Activated CD4-positive, alpha-beta T cell treated with anti-CD3 and anti-CD28 coated beads for 24 hours (primary cell): ENCODE measurements at places on chromosomes 13 and 19.

GRCh38 chr19:50703915-50704796 lies 15.4 kb downstream of the SHANK1 start:
- no peak for DNase-seq

GRCh38 chr19:19687090-19687489 lies 18.5 kb downstream of the ZNF101 start:
- no peak for DNase-seq

DNA sequence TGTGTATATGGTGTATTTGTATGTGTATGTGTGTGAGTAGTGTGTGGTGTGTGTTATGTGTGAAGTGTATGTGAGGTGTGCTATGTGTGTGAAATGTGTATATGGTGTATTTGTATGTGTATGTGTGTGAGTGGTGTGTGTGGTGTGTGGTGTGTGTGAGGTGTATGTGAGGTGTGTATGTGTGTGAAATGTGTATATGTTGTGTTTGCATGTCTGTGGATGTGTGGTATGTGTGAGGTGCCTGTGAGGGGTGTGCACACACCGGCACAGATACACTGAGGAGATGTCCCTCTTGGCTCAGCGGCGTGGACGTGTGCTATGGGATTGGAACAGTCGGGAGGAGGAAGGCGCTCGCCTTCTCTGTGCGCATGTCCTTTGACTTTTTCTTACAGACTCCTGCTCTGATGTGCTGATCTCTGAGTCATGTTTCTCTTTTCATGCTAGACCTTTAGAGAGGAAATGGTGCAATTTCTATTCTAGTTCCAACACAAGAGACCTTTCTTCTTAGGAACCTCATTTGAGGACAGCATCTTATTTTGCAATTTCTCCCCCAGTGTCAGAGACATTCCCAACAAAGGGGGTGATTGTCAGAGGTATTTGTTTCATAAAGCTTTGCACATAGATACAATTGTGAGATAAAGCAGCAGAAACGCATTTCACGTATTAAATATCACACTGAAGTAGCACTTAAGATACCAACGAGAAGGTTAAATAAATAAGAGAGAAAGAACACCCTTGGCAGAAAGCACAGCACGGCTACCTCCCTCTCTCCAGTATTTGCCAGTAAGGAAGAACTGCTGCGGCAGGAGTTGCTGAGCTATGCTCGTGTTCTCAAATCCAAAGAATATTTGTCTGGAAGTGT lies 11.3 kb upstream of the TNFRSF19 start:
- no peak for DNase-seq

DNA sequence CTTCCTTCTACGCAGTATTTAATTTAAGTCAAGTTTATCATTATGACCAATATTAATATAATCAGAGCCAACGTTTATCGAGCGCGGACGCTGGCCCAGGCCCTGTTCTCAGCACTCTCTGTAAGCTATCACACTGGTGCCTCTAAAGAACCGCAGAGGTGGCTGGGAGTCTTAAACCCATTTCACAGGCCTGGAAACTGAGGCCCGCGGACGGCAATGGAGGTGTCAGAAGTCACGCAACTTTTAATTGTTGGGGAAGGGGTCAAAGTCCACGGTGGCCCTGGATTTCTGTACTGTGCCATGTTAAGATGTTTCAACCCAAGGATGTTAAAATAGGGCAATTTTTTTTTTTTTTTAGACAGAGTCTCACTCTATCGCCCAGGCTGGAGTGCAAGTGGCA lies 8.8 kb downstream of the PTPRS start:
- no peak for DNase-seq

- no peak for DNase-seq
These were observed 124.2 kb downstream of the ZIC5 start for GRCh38 chr13:99847318-99847750.

- no peak for DNase-seq
These were observed at the start of gene CCDC106 for GRCh38 chr19:55647732-55648584. Gene CCDC106 (plus strand): TSS chr19:55648212. CDS start chr19:55649047, 835 bp downstream.

GRCh38 chr13:99227909-99228688 lies 27.4 kb downstream of the UBAC2 start:
- no peak for DNase-seq

- DNase-seq, result no peak
These were observed 37.2 kb downstream of the IER2 start for GRCh38 chr19:13187419-13187818.

DNA sequence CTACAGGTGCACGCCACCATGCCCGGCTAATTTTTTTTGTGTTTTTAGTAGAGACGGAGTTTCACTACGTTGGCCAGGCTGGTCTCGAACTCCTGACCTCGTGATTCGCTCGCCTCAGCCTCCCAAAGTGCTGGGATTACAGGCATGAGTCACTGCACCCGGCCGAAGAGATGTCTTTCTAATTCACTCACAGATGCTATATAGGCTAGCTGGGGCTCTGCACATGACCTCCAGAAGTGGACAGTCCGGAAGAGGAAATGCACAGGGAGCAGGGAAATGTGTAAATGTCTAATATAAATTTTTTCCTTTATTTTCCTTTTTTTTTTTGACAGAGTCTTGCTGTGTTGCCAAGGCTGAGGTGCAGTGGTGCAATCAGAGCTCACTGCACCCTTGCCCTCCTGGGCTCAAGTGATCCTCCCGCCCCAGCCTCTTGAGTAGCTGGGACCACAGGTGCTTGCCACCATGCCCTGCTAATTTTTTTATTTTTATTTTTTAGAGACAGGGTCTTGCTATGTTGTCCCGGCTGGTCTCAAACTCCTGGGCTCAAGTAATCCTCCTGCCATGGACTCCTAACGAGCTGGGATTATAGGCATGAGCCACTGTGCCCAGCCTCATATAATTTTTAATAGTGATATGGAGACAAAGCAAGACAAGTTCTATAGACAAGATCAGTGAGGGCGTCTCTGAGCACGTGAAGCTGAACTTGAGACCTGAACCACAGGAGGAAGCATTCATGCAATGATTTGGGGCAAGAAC lies 8.4 kb downstream of the GIPC1 start:
- no peak for DNase-seq

GRCh38 chr19:35717665-35718344 lies at the start of gene KMT2B:
Gene KMT2B (plus strand): TSS chr19:35718003. CDS start chr19:35718019, 16 bp downstream.
- DNase-seq, result peak; percentile 92

DNA sequence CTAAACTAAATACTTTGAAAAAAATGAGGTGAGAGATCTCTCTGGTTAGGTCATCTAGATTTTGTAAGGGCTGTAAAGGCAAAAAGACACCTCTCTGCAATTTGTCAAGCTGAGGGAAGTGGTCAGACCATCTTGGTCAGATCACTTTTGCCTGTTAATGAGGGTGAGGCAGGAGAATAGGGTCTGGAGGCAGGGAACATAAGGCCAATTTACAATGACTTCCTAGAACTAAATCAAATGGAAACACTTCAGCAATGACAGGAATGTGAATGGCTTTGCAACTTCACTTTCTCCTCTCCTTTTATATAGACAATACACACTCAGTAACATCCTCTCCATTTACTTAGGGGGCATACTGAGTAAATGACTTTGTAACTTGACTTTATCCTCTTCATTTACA lies 1653.4 kb downstream of the SLITRK5 start:
- no peak for DNase-seq

GRCh38 chr19:50639121-50640112 lies at the start of gene SYT3:
Gene SYT3 (minus strand): TSS chr19:50639881. CDS start chr19:50637411, 2,470 bp downstream.
- DNase-seq, result peak; percentile 13

DNA sequence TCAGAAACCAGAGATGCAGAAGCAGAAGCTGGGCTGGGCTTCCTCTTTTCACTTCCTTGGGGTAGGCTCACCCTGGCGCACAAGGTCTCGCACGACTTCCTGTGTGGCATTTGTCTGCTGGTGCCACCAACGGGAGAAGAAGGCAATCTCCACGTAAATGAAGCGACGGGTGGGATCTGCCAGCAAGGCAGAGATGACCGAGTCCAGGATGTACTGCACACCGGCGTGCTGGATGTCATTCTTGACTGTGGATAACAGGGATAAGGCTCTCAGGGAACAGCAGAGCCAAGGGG lies 1.3 kb downstream of the MAN2B1 start:
- DNase-seq, result no peak

GRCh38 chr19:7730286-7731217 lies 1.4 kb downstream of the CLEC4G start:
- DNase-seq, result no peak

- DNase-seq, result no peak
These were observed 8.1 kb upstream of the KLF12 start for GRCh38 chr13:74142257-74142656.

- no peak for DNase-seq
These were observed 471.5 kb downstream of the SLITRK5 start for GRCh38 chr13:88142653-88143052.

- DNase-seq, result no peak
These were observed 133.9 kb downstream of the IRS2 start for GRCh38 chr13:109652531-109652930.

DNA sequence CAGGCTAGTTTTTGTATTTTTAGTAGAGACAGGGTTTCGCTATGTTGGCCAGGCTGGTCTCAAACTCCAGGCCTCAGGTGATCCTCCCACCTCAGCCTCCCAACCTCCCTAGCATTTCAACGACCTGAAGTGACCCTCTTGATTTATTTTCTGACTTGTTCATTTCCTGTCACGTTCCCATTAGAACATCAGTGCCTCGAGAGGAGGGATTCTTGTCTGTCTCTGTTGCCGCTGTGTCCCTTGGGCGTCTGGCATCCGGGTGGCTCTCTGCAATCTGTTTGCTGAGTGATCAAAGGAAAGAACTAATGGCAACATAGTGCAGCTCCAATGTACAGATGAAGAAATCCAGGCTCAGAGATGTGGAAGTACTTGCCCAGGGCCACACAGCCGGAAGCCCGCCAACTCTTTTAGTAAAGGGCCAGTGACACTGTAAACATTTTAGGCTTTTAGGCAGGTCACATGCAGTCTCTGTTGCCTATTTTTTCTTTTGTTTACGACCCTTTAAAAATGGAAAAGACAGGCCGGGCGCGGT lies 47.5 kb downstream of the NFIC start:
- no peak for DNase-seq

- no peak for DNase-seq
These were observed 11.7 kb downstream of the UGGT2 start for GRCh38 chr13:96041326-96042110.

DNA sequence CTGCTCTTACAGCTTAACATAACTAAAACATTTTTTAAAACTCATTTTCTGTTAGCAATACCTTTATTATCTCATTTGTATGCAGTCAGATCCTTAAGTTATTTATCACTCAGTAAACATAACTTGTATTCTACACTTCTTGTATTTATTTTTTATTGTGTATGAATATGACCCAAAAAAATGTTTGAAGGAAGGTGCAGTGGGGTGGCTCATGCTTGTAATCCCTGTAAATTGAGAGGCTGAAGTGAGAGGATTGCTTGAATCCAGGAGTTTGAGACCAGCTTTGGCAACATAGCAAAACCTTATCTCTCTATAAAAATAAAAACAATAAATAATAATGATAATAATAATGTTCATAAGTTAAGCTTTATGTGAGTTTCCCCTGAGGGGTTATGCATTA lies 1004.8 kb downstream of the SLITRK5 start:
- DNase-seq, result no peak

DNA sequence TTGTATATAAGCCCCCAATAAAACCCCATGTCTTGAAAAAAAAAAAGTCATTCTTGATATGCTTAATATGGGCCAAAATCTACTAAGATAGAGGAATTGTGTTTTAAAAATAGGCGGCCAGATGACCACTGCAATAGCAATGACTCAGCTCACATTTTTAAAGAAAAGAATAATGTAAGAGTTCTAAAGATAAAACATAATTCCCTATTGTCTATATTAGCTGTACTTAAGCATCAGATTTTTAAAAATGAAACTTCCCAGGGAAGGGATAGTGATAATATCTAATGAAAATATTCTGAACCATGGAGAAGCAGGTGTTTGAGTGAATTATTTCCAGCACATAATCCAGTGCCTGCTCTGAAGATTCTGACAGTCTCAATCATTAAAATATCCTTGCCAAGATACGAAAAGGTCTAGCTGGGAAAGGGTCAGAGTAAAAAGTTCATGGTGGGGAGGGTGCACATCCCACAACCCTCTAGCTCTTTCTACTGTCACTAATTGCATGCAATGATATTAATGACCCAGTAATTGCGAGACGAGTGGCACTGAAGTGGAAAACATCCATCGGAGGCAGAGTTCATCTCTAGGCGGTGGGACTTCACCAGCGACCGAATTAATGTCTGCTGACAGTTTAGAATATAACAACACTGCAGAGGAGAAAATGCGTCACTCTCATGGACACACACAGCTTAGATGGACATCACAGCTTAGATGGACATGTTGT lies 31.6 kb downstream of the EFNB2 start:
- no peak for DNase-seq

GRCh38 chr13:43908156-43909126 lies 28.7 kb downstream of the LACC1 start:
- DNase-seq, result no peak

DNA sequence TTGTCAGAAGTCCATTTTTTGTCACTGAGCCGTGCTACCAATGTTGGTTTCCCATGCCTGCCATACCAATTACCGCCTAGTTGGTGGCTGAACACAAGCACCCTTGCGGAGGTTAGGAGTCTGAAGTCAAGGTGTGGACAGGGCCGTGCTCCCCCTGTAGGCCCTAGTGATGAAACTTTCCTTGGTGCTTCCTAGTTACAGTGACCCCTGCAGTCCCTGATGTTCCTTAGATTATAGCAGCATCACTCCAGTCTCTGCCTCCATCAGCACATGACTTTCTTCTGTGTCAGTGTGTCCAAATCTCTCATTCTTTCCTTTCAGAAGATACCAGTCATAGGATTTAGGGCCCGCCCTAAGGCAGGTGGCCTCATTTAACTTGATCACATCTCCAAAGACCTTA lies 99.0 kb downstream of the MYO16 start:
- DNase-seq, result no peak

- DNase-seq, result no peak
These were observed 221.3 kb upstream of the SLITRK6 start for GRCh38 chr13:86020351-86021002.

GRCh38 chr13:22770891-22771290 lies 409.9 kb upstream of the SGCG start:
- no peak for DNase-seq

DNA sequence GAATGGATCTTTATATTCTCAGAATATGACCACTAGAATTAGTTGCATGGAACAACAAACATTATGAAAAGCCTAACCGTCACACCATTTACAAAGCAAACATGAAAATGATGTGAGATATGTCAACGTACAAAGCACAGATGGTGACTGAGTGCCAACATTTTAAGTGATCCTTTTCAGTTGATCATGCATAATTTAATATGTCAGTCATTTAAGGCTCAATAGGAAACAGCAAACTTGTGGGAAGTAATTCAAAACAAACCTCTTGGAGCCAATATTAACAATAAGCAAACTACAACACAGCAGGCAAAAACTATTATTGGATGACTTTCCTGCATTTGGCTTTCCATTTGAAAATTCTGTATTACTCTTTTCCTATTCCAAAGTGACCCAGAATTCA lies 277.6 kb downstream of the SLITRK6 start:
- DNase-seq, result no peak

GRCh38 chr19:54448040-54448773 lies 792 bp upstream of the LENG8 start:
- no peak for DNase-seq

DNA sequence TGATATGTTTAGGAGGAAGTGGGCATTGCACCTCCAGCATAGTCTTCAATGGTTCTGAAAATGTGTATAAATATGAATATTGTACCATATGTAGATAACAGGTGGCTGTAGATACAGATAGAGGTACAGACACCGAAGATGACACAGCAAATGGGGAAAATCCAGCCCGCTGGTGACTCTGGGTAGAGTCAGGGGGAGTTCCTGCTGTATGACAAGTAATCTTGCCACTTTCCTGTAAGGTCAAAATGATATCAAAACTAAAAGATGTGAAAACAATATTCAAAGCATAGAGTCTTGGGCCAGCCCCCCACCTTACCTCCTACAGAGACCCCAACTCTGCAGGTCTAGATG lies 17.8 kb downstream of the C2CD4C start:
- DNase-seq, result no peak
